ENCODE measurements at places on chromosomes 3 and 15. TPM values are rescaled to one million over a fixed set of nuclear protein-coding genes. Genes with fewer than 3 reads are reported as not detected.

- H3K4me1 ChIP-seq: no peaks in the 10 kb centered on the region
- H3K36me3 ChIP-seq: no peaks in the 10 kb centered on the region
These were observed 287.7 kb downstream of the RORA start for GRCh38 chr15:60941448-60941847.

GRCh38 chr15:76340198-76340802 lies 3.7 kb downstream of the ISL2 start:
- peaks cover 29% of the 10 kb centered on the region for H3K4me1 ChIP-seq
- peaks cover 26% of the 10 kb centered on the region for H3K27me3 ChIP-seq
- H3K27ac ChIP-seq: no peak overlapping the region
- no peak for DNase-seq

DNA sequence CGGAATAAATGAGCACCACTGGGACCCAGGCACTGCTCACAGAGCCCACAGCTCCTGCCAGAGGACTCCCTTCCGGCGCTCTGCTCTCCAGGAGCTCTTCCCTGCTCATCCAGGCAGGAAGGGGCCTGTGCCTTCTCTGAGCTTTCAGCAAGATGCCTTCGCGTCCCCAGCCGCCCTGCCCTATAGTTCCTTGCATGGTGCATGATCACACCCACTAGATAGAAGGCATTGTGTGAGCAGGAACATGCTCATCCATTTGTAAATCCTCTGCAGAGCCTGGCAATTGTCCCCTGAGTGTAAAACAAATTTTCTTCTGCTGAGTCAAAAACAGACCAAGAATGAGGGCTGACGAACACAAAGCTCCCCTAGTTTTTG lies 181.6 kb downstream of the MEGF11 start:
- no peaks in the 10 kb centered on the region for H3K36me3 ChIP-seq
- no peaks in the 10 kb centered on the region for H3K27me3 ChIP-seq
- no peak overlapping the region for H3K27ac ChIP-seq
- DNase-seq: no peak
- H3K4me1 ChIP-seq: no peaks in the 10 kb centered on the region

DNA sequence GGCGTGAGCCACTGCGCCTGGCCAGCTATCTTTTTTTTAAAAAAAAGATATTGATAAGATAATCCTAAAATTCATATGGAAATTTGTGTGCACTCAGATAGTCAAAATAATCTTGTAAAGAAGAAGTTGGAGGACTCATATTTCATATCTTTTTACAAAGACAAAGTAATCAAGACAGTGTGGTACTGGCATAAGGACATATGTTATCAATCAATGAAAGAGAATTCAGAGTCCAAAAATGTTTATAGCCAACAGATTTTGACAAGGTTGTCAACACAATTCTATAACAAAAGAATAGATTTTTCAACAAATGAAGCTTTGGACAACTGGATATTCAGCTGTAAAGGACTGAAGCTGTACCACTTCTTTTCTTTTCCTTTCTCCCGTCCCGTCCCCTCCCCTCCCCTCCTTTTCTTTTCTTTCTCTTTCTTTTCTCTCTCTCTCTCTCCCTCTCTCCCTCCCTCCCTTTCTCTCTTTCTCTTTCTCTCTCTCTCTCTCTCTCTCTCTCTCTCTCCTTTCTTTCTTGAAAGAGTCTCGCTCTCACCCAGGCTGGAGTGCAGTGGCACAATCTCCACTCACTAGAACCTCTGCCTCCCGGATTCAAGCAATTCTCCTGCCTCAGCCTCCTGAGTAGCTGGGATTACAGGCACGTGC lies 126.8 kb downstream of the GSK3B start:
- no peak overlapping the region for H3K4me3 ChIP-seq
- no peaks in the 10 kb centered on the region for H3K27me3 ChIP-seq
- no peak for DNase-seq
- no peaks in the 10 kb centered on the region for H3K4me1 ChIP-seq
- H3K27ac ChIP-seq: no peak overlapping the region

DNA sequence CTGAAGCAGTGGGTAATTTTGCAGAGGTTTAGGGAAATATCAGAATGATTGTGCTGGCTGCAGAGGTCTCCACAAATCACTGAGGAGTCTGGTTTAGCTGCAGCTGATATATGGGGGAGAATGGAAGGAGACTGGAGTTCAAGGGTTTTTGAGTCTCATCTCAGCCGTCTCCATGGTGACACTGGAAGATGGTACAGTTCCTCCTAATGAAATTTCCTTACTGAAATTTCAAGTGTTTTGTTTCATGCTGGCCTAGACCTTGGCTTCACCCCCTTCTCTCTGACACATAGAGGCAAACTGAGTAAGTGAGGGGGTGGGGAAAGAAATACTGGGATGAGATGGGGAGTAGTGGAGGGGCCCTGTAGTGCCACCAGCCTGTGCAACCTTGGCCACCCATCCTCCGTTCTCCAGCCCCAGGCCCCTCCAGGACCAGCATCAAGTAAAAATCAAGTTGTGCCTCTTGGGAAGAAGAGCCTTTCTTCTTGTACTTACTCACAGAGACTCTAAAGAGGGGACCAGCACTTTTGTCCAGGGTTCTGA lies 17.8 kb upstream of the MORF4L1 start:
- no peak for DNase-seq
- H3K36me3 ChIP-seq: no peaks in the 10 kb centered on the region
- H3K27ac ChIP-seq: no peak overlapping the region
- no peaks in the 10 kb centered on the region for H3K27me3 ChIP-seq

GRCh38 chr3:112817797-112818196 lies 28.9 kb downstream of the CD200R1L start:
- H3K27ac ChIP-seq: no peak overlapping the region
- H3K27me3 ChIP-seq: no peaks in the 10 kb centered on the region
- peaks cover 19% of the 10 kb centered on the region for H3K4me1 ChIP-seq
- no peak for DNase-seq
- no peak overlapping the region for H3K4me3 ChIP-seq
- H3K36me3 ChIP-seq: no peaks in the 10 kb centered on the region

DNA sequence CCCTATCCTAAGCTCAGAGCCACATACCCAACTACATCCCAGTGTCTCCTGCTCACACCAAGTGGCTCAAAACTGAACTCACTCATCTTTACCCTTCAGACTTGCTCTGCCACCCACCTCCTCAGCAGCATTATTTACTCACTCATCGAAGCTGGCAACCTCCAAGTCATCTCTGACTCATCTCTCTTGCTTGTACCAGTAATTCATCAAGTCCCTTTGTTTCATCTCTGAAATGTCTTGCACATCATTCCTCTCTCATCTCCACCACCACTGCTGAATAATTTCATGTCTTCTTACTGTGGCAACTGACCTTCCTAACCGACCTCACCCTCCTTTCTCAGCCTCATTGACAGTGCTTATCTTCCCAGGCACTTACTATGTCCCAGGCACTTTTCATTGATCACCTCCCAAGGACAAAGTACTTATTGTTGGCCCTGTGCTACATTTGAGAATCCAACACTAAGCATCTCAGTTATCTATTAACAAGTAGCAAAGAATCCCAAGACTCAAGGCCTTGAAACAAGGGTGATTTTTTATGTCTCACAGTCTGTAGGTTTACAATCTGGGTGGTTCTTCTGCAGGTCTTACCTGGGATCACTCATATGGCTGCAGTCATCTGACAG lies 82.0 kb downstream of the MRPL46 start:
- H3K36me3 ChIP-seq: no peaks in the 10 kb centered on the region
- H3K4me3 ChIP-seq: no peak overlapping the region
- no peaks in the 10 kb centered on the region for H3K27me3 ChIP-seq
- no peaks in the 10 kb centered on the region for H3K4me1 ChIP-seq
- no peak overlapping the region for H3K27ac ChIP-seq

GRCh38 chr3:54951405-54951804 lies 23.5 kb upstream of the LRTM1 start:
- no peak for DNase-seq
- H3K27ac ChIP-seq: no peak overlapping the region
- H3K36me3 ChIP-seq: no peaks in the 10 kb centered on the region
- H3K4me3 ChIP-seq: no peak overlapping the region

- peak overlapping the region; percentile 69 for H3K27ac ChIP-seq
- DNase-seq: peak; percentile 71
- H3K4me3 ChIP-seq: no peak overlapping the region
- H3K27me3 ChIP-seq: no peaks in the 10 kb centered on the region
These were observed 90.1 kb upstream of the BHLHE40 start for GRCh38 chr3:4888913-4889846.

DNA sequence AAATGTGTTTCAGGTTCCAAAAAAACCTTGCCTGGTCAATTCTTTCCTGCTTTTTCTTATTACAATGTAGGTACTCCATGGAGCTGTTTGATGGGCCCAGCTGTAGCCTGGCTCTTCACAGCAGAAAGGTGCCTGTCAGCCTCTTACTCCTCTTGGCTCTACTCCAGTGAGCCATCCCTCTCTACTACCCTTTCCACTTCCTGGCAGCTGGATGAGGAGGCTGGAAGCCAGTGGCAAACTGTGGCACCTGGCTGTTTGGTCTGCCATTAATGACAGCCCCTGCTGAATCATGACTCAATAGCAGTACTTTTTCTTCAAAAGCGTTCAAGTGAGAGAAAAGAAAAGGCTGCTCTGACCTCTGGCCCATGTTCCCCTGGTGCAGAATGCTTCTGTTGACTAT lies 618.1 kb downstream of the PYDC2 start:
- peaks cover 16% of the 10 kb centered on the region for H3K4me1 ChIP-seq
- H3K27me3 ChIP-seq: no peaks in the 10 kb centered on the region
- H3K36me3 ChIP-seq: no peaks in the 10 kb centered on the region
- no peak overlapping the region for H3K4me3 ChIP-seq
- H3K27ac ChIP-seq: no peak overlapping the region
- no peak for DNase-seq

DNA sequence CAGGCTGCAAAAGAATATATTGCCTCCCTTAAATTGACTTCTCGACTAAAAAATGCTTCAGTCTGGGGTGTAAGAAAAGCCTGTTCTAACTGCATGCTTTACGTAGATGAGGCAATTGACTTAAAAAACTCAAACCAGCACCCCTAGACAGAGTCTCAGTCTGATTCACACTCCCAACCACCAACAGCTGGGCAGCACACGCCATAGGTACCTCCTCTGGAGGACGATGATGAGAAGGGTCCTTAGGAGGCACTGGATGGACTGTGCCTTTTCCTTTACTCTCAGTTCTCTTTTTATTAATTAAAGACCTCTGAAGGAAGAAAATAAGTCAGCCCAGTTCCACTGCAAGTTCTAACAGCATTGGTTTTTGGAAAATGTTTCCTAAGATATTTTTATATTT lies 175.0 kb downstream of the PDZRN3 start:
- peak; percentile 31 for DNase-seq
- no peak overlapping the region for H3K4me3 ChIP-seq
- H3K4me1 ChIP-seq: peaks cover 37% of the 10 kb centered on the region
- peak overlapping the region; percentile 80 for H3K27ac ChIP-seq
- H3K27me3 ChIP-seq: no peaks in the 10 kb centered on the region

DNA sequence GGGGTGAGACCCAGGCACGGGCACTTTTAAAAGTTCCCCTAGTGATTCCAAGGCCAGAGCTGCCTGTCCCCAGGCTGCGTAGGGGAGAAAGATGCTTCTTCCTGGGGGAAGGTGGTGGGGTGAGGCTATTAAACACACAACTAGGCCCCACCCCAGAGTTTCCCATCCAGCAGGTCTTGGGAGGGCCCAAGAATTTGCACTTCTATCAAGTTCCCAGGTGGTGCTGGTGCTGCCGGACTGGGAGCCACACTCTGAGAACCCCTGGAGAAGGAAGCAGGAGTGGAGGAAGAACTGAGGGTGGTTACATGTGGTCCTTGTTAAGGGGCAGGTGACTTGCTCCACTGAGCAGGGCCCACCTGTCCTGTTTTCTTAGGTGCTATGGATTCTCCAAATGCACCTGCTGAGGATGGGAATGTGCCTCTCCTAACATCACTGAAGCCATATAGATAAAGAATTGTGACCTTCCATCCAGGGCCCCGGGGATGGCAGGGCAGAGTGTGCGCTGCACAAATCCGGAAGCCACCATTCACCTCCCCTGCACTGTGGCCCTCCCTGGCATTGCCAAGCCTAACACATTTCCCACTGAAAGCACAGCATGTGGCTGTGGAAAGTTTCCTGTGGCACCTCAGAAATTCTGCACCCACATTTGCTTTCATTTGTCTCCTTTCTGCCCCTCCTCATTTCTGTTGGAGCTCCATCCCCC lies 111.5 kb upstream of the MEF2A start:
- H3K4me1 ChIP-seq: peaks cover 18% of the 10 kb centered on the region
- no peak for DNase-seq
- H3K27ac ChIP-seq: no peak overlapping the region
- no peaks in the 10 kb centered on the region for H3K36me3 ChIP-seq
- H3K27me3 ChIP-seq: no peaks in the 10 kb centered on the region

DNA sequence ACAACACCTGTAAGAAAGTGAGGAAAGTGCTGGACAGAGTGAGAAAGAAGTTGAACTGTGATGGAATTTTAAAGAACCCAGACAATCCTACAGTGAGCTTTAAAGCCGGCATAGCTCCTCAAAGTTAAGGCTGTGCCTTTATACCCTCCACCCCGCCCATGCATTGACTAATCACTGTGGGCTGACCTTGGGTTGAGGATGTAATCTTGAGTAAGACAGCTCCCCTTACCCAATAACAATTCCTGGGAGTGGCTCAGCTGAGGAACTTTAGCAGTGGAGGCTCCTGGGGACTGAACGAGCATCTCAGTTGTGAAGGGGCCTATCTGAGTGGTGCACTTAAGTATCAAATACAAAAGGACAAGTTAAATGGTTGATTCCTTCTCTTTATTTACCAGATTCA lies 35.7 kb upstream of the ZNF770 start:
- no peaks in the 10 kb centered on the region for H3K36me3 ChIP-seq
- H3K27me3 ChIP-seq: no peaks in the 10 kb centered on the region
- no peak overlapping the region for H3K4me3 ChIP-seq
- H3K27ac ChIP-seq: no peak overlapping the region

DNA sequence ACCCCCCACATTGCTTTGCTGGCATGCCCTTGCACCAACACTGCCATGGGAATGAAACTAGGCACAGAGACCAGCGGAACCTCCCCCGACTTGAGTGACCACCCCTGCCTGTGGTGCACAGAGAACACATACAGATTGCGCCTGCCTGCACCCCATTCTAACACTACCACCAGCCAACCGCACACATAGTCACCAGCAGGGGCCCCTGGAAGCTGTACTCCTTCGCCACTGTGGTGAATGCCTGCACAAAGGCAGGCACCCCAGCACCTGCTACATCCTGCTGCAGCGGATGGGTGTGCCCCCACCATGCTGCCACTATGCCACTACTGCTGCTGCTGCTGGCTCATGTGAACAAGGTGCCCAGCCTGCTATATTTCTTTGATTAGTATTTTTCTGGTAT lies 27.4 kb upstream of the DNAAF4 start:
- no peak overlapping the region for H3K4me3 ChIP-seq
- DNase-seq: no peak
- H3K27me3 ChIP-seq: no peaks in the 10 kb centered on the region
- H3K36me3 ChIP-seq: no peaks in the 10 kb centered on the region

Gene ISLR
- total RNA-seq: 1.7 TPM

Gene VEPH1
- 0.26 TPM for total RNA-seq

Gene TLR9
- 4.8 TPM for total RNA-seq

Gene CIAO2A
- total RNA-seq: 101 TPM

Gene LDHAL6B
- total RNA-seq: not detected

Gene SYNPR
- not detected for total RNA-seq

Gene AHSG
- total RNA-seq: 1.2 TPM

Gene EFCC1
- not detected for total RNA-seq

Gene GOLGA8O
- total RNA-seq: not detected

Gene INSYN1
- total RNA-seq: not detected

Gene SGO1
- 16.5 TPM for total RNA-seq
